ENCODE measurements at places on chromosomes 3 and 15.
A peak's percentile ranks its signal among the peaks of the same experiment; 100 is the strongest.

DNA sequence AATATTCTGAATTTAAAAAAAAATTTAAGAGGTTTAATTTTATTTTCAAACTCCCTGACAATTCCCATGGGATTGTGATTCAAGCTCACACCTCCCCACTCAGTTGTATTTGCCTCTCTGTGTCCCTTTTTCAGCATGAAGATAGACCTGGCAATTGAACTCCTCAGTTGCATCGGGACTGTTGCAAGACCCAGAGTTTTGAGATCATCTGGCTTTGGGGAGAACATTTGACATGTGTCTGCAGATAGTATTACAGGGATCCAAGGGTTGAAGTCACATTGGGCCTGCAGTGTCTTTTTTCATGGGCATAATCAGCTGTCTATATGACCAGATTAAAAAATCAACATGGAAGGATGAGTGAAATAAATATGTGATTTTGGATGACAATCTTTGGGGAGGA, 91.1 kb upstream of the EOMES start:
- no peak for DNase-seq

GRCh38 chr3:120683213-120683612, 1.2 kb upstream of the HGD start:
- no peak for DNase-seq

- peak; percentile 6 for DNase-seq
Measured at GRCh38 chr3:12471241-12471640, 13.0 kb upstream of the TSEN2 start.

GRCh38 chr3:141526709-141527108, 39.9 kb downstream of the RASA2 start:
- DNase-seq: no peak

- no peak for DNase-seq
Measured at GRCh38 chr15:86312486-86312885, 232.8 kb downstream of the AGBL1 start.

DNA sequence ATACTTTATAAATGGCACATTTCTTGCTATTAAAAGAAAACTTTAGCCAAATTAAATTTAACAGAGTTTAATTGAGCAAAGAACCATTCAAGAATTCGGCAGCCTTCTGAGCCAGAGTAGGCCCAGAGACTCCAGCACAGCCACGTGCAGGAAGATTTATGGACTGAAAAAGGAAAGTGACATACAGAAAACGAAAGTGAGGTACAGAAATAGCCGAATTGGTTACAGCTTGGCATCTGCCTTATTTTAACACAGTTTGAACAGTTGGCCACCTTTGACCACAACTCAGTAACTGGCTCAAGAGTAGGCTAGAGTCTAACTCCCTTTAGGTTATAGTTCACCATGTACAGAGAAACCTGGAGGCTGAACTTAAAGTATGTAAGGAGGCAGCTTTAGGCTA, 17.6 kb downstream of the CFAP44 start:
- no peak for DNase-seq

GRCh38 chr15:91861223-91861622, 7.7 kb downstream of the SLCO3A1 start:
- no peak for DNase-seq

- DNase-seq: no peak
Measured at GRCh38 chr15:52552303-52552702, 16.5 kb downstream of the ARPP19 start.

Measured in NCI-H146 (cell line).